ENCODE measurements at places on chromosomes 6 and 20. TPM values are rescaled to one million over a fixed set of nuclear protein-coding genes. Genes with fewer than 3 reads are reported as not detected.
A peak's percentile ranks its signal among the peaks of the same experiment; 100 is the strongest.

GRCh38 chr20:38725931-38726803, 1.9 kb downstream of the SLC32A1 start:
- no peak for DNase-seq

DNA sequence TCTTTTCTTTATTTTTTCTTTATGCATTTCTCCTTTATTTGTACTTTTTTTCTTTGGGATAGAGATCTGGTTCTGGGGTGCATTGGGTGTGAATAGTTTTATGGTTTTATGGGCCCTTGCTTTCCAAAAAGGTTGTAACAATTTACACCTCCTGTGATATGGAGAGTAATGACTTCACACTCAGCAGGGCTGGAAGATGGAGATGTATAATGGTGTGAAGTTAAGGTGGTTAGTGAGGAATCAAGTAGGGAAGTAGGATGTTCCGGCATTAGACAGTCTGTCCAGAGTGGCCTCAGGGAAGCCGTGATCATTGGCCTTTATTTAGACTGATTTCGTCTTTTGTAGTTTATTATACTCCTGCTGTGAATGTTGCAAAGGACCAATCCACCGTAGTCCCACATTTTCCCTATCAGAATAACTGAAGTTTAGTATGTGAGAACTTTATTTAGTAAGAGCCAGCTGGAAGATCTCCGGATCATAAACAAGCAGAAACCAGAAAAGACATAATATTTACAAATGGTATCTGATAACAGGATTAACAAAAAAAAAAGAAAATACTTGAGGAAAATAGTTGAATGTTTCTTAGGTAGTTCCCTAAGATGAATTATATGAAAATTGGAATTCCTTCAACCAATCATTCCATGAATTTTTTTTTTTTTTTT, 255.5 kb downstream of the TBC1D7 start:
- no peak for DNase-seq

DNA sequence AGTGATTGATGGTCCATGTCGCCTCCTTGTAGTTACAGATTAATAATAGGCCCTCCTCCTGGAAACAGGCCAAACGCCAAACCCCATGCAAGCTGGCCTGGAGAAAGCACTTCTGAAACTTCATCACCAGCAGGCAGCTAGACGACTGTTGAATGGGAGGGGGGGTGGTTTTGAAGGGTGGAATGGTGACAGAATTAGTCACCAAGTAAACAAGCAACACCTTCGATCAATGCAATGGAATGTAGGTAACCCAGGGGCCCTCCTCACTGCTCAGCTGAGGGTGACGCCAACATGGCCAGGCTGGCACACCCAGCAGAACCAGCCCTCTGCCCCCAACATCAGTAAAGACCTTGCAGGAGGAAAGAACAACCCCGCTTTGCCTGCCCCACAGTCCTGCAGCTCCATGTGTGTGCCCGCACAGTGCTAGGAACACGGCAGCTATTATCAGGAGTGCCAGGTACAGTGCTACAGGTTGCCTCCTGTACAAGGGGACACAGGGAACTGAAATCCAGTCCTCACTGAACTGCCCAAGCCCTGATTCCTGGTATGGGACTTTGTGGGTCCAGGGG, 2.7 kb downstream of the BCAS1 start:
- DNase-seq = peak; percentile 93

GRCh38 chr20:51132279-51132678, 109.4 kb upstream of the KCNG1 start:
- no peak for DNase-seq

C6orf58 gene
- total RNA-seq = 0.21 TPM

DNA sequence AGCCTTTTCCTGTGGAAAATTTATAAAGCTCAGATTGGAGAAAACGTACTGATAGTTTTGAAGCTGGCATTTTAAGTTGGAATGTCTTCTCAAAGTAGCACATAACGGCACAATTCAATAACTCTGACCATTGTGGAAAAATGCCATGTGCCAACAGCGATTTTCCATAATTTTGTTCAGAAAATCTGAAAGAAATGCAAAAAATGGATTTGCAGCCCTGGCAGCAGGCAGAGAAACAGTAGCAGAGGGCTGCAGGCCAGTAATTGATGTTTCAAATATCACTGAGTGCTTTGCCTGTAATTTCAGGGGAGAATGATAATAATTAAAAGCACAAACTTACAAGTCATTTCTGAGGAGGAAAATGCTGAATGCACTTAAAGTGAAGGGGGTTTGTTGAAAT, 507.4 kb downstream of the MAFB start:
- no peak for DNase-seq

SGK2 gene
- total RNA-seq = not detected

- DNase-seq = no peak
Observed at GRCh38 chr6:56169366-56169765, 78.0 kb downstream of the COL21A1 start.

DNA sequence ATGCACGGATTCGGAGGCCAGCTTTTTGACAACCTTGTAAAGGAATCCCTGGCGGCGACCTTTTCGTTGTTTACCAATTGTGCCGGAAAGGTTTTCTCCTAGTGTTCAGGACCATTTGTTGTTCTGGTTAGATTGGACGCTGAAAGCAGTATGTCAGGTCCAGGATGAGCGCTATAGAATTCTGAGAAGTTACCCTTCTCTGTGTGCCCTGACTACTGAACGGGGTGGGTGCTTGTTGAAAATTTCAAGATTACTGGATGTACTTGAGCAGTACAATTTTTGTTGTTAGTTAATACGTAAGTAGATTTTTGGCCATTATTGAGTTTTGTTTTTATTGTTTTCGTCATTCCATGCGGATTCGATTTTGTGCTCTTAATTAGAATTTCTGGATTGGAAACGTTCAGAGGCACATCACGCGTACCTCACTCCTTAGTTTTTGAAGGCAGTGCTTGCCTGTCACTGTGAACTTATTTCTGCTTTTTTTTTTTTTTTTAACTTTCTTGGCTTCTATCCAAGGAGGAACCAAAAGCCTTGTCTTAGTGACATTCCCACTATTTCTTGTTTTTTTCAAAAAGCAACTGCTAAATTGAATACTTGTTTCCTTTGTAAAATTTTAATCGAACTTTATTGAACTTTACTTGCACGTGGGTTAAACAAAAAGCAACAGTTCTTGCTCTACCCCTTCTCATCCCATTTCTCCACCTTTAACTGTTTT, 898 bp downstream of the XRN2 start:
- DNase-seq = no peak

DNA sequence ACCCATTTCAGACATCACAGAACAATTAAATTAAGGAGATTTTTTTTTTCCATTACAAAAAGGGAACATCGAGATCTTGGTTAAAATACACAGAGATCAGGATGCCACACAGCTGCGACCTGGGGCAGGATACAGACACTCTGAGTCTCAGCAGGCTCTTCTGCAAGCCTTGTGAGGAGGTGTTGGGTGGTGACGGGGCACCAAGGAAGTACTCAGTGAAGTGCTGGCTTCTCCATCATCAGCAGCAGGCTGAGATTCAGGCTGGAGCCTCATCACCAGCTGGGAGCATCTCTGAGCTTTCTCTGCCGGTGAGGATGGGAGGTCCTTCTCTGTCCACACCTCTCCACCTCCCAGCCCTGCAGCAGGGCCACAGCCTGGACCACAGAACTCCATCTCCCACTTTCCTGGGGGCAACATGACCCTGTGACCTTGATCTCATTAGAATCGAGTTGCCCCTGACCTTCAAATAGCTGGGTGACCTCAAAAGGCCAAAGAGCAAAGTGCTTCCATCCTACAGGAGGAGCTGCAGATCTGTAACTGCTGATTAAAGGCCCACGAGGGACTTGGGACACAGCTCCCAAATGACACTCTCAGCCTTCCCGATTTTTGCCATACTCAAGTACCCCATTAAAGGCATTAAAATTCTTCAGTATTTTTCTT, 16.0 kb downstream of the PMEPA1 start:
- DNase-seq = peak; percentile 25

- DNase-seq = no peak
Observed at GRCh38 chr6:150024646-150025155, 631 bp downstream of the RAET1L start.

PI3 gene
- total RNA-seq = not detected

DNA sequence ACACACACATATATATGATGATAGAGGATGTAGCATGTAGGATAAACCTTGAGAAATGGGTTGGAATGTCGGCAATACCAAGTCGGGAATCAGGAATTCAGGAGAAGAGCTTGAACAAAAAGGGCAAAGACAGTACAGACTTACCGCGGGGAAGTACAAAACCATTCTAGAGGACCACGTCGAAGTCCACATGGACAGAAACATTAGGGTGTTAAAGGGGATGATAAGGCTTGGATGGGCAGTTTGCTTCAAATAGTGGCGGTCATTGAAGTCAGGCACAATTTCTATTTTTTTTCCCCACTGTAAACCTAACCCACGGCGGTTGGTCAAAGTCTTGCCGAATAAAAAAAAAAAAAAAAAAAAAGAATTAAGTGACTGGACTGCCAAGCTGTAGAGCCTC, 766 bp upstream of the NUS1 start:
- no peak for DNase-seq

SNX5 gene
- total RNA-seq = 110 TPM

TNFRSF6B gene
- 3.4 TPM for total RNA-seq

BPIFA1 gene
- total RNA-seq = not detected

UNC5CL gene
- 0.62 TPM for total RNA-seq

SMOC2 gene
- not detected for total RNA-seq

DNA sequence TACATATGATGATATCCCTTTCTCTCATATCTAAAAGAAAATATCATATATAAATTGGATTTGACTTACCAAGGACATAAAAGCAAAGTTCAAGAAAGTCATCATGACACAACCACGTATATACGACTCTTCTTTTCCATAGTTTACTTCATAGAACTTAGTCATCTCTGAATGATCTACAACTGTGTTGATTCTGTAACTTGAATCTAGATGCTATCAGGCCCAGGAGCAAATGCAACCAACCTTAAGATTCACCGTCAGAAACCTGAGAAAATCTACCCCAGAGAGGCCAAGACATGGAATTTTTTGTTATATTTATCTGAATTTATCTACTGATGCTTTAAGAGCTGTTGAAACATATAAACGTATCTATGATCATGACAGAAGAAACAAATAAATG, 165.6 kb downstream of the PDE10A start:
- no peak for DNase-seq

PRL gene
- total RNA-seq = not detected
